WTC11 (cell line): ENCODE measurements at places on chromosomes 16 and 17.
A peak's percentile ranks its signal among the peaks of the same experiment; 100 is the strongest.

- no peak for DNase-seq
Observed at GRCh38 chr17:51954232-51954765, 204.2 kb downstream of the CA10 start.

DNA sequence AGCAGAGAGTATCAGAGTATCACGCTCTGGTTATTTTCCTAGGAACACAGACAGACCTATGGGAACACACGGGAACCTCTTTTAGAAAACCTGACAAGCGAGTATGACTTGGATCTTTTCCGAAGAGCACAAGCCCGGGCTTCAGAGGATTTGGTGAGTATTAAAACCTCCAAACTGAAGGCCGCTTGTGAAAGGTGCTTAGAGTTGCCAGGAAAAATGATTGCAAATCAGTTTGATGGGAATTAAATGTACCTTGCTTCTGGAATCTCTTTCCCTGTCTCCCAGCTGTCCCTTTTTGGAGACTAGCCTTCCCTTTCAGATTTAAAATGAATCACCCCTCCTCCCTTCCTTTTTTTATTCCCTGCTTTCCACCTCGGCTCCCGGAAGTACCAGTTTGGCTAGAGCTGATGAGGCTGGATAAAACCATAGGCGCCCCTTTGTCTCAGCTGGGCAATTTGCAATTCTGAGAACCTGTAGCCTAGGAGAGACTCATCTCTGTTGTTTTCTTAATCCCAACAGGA lies 27.3 kb downstream of the KAT7 start:
- DNase-seq: peak; percentile 68

- DNase-seq: no peak
Observed at GRCh38 chr16:54191592-54191991, 95.0 kb downstream of the IRX3 start.

DNA sequence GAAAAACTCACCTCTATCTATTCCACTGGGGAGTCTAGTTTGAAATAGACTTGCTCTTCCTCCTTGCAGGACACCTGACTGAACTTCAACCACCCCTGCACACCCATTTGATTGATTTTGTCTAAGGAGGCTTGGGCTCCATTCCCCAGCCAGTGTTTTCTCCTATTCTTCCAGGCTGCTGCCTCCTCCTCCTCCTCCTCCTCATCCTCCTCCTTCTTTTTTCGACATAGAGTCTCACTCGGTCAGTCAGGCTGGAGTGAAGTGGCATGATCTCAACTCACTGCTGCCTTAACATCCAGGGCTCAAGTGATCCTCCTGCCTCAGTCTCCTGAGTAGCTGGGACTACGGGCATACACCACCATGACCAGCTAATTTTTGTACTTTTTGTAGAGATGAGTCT lies 1.8 kb upstream of the DLX4 start:
- no peak for DNase-seq

- no peak for DNase-seq
Observed at GRCh38 chr17:72406498-72406897, 285.7 kb downstream of the SOX9 start.

DNA sequence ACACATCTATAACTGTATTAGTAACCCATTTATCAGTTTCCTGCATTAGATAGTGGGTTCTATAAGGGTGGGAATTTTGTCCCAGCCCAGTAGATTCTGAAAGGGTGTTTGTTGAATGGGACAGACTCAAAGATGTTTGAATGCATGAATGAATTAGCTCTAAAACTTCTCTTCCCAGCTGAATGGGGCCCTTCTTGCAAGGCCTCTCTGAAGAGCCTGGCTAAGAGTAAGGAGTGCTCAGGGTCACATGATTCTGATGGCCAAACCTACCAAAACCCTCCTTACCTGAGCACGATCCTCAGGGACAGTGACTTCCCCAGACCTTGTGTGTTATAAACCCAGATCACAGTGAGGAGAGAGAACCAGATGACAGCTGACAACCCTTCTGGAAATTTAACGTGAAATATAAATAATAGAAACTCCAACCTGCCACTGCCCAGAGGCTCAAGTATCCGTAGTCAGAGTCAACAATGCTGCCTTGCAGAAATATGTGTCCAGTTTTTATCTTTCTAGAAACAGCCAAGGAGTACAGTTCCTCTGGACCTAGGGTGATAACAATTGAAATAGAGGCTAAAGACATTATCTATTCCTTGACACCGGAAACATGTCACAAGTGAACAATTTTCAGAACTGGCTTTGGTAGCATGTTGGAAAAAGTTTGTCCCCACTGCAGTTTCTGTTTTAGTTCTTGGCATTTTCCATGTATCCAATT lies 268.9 kb upstream of the MAF start:
- DNase-seq: no peak

GRCh38 chr16:1474082-1474795 lies 589 bp downstream of the CLCN7 start:
- DNase-seq: no peak

DNA sequence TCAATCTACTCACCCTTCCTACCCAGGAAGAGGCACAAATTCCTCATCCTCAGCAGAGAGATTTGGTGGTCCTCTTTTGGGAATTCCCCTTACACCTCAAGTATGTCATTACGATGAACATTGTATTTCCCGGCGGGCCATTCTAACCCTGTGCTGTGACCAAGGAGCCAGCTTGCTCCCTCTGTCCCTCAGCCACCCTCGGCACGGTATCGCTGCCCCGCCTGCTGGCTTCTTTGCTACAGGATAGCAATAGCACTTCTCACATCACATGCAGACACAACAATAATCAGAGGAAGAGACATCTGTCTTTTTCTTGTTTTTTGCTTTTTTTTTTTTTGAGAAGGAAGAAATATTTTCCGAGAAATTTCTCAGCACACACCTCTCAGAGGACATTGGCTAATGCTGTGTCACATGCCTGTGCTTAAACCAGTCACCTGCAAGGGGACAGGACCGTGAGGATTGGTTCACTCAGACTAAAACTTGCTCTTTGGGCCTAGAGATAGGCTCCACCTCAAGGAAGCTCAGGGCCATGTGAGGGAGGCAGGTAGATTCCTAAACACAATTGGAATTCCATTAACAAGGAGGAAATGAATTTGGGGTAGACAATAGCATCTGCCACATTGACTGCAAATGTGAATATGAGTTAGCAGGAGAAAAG lies 41.2 kb downstream of the TMC5 start:
- DNase-seq: no peak

- peak; percentile 22 for DNase-seq
Observed at GRCh38 chr16:80718480-80719220, 85.7 kb downstream of the CDYL2 start.

- no peak for DNase-seq
Observed at GRCh38 chr17:46869975-46870803, 18.8 kb downstream of the WNT9B start.

DNA sequence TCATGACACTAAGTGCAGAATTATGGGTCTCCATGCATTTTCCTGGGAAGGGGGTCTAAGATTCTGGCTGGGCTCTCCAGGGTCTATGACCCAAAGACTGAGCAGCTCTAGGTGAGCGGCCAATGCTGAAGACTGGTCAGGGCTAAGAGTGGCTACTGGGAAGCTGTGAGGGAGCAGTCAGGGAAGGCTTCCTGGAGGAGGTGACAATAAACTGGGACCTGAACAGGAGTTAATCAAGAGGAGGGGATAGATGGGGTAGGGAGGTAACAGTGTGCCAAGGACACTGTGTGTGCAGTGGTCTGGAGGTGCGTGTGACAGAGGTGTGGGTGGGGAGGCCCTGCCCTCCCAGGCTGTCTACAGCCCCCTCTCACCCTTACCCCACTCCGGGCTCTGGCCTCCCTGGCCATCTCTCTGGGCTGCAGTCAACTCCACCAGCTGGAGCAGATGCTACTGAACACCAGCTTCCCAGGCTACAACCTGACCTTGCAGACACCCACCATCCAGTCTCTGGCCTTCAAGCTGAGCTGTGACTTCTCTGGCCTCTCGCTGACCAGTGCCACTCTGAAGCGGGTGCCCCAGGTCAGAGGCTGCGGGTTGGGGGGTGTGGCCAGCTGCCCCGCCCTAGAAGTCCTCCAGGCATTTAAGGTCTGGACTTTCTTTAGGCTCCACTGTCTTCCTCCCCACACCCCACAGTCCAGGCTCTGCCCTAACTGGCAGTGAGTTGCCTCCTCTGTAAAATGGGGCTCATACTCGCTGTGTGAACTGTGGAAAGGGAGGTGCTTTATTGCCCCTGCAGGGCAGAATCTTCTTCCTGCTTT lies 20.4 kb downstream of the ADGRG5 start:
- DNase-seq: no peak

GRCh38 chr17:57557834-57558681 lies 187.0 kb downstream of the CCDC182 start:
- no peak for DNase-seq

- no peak for DNase-seq
Observed at GRCh38 chr16:78705694-78706093, 606.2 kb downstream of the WWOX start.

DNA sequence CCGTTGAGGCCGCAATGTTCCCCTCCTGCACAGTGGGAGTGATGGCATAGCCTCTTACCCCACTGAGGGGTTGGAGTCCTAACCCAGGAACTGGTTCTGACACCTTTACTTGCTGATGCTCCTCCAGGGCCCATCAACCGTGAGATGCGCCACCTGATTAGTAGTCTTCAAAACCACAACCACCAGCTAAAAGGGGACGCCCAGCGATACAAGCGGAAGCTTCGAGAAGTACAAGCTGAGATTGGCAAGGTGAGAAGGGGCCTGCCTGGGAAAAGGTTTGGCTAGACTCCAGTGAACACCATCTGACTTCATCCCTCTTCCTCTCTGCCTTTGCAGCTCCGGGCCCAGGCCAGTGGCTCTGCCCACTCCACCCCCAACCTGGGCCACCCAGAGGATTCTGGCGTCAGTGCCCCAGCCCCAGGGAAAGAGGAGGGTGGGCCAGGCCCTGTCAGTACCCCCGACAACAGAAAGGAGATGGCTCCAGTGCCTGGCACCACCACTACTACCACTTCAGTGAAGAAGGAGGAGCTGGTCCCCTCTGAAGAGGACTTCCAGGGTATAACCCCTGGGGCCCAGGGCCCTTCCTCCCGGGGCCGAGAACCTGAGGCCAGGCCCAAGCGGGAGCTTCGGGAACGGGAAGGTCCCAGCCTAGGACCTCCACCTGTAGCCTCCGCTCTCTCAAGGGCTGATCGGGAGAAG lies 5.8 kb downstream of the RNF40 start:
- no peak for DNase-seq

- no peak for DNase-seq
Observed at GRCh38 chr17:57885148-57885915, 35.5 kb upstream of the MRPS23 start.

GRCh38 chr16:15963307-15963910 lies 14.0 kb downstream of the ABCC1 start:
- DNase-seq: no peak

GRCh38 chr17:70875729-70876310 lies 706.5 kb downstream of the KCNJ2 start:
- DNase-seq: no peak

GRCh38 chr16:85615852-85616606 lies 2.9 kb downstream of the GSE1 start:
- peak; percentile 92 for DNase-seq

DNA sequence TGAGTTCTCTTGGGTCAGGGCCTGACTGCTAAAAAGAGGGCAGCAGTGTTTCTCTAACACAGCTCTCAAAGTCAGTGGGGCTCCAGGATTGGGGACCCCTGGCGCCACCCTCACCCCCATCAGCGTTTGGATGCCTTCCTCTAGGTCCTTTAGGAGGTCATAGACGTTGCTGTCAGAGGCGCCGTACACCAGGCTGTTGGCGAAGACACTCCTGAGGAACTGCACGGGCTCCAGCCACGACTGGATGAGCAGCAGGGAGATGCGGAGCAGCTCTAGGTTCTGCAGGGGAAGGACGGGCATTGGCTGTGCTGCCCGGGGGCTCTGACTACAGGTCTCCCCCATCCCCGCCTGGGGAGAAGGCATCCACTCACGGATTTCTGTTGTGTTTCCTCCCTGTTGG lies 993 bp downstream of the GH1 start:
- DNase-seq: no peak

DNA sequence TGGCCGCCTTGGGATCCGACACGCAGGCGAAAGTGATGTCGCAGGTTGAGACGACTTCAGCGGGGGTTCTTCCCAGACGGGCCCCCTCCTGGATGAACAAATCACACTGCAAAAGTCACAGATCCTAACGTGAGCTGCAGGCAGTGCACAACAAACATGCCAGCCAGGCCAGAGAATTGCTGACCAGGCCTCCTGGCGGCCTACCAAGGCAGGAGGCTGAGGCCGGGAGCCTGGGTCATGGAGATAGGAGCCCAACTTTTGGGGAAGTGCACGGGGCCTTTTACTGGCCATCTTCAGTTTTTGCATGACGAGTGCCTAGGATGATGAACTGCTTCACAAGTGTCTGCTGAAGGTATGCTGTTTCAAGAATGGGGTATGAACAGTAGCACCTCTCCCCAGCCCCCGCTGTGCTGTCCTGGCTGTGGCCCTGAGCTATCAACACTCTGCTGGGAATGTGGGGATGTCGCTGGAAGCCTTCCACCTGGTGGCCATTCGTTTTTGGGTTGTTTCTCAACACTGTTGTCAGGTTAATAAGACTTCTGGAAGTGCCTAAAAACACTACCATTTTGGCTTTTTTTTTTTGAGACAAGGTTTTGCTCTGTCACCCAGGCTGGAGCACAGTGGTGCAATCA lies 12.2 kb upstream of the ROGDI start:
- no peak for DNase-seq

DNA sequence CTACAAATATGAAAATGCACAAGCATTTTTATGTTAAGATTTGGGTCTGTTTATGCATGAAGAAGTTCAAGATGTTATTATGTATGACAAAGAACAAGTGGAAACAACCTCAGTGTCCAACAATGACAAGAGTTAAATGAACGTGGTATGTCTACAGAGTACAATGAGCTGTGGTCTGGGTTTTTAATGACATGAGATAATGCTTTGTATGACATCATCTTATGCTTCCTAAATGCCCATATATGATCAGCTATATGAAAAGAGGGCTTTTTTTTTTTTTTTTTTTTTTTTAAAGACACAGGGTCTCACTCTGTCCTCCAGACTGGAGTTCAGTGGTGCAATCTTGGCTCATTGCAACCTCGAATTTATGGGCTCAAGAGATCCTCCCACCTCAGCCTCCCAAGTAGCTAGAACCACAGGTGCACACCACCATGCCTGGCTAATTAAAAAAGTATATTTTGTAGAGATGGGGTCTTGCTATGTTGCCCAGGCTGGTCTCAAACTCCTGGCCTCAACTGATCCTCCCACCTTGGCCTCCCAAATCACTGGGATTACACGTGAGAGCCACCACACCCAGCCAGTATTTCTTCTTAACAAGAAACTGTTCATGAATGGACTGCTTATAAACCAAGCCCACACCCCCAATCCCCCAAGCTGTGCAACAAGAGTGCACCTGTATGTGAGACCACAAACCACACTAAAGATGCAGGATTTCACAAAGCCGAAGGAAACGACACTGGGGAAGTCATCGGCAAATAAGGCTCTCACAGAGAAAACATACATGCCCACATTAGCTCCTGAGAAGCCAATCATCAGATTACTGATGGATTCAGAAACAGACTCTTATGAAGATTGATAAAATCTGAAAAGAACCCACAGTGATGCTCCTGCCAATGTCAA lies 114.5 kb downstream of the CPPED1 start:
- DNase-seq: no peak

- DNase-seq: no peak
Observed at GRCh38 chr16:4994719-4995434, 36.7 kb downstream of the SEC14L5 start.

GRCh38 chr17:72171703-72172667 lies 51.2 kb downstream of the SOX9 start:
- no peak for DNase-seq
